Upper lobe of right lung (tissue), 1 donor: ENCODE measurements at places on chromosomes 5 and 9.

DNA sequence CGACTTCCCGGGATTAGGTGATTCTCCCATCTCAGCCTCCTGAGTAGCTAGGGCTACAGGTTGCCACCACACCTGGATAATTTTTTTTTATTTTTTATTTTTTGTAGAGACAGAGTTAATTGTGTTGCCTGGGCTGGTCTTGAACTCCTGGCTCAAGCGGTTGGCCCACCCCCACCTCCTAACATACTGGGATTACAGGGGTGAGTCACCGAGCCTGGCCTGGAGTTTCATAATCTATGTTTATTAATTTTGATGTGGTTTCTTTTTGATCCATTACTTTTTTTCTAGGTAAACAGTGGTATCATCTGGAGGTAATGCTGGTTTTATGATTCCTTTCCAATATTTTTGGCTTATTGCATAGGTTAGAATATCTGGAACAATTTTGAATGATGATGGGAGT lies 54.2 kb downstream of the KIAA1958 start:
- no peak overlapping the region for H3K27ac ChIP-seq
- no peak for DNase-seq
- H3K4me1 ChIP-seq = no peaks in the 10 kb centered on the region
- H3K27me3 ChIP-seq = no peaks in the 10 kb centered on the region
- no peaks in the 10 kb centered on the region for H3K36me3 ChIP-seq

DNA sequence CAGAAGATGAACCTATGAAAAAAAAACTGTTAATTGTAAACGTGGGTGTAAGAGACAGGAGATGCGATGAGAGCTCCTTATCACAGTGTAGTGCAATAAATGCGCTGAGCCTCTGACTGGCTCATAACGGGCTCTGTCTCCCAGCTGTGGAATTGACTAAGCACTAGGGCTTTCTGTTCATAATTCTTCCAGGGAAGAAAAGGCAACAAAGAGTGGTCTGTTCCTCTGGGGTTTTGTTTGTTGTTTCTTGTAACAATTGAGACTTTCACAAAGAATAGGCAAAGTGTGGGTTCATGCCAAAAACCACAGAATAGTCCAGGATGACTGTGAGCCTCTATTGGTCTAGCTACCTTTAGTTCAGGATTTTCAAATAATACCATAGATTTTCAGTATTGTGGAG lies 39.4 kb downstream of the UBE2QL1 start:
- no peaks in the 10 kb centered on the region for H3K36me3 ChIP-seq
- H3K27ac ChIP-seq = no peak overlapping the region
- peaks cover 6% of the 10 kb centered on the region for H3K27me3 ChIP-seq
- H3K4me3 ChIP-seq = no peak overlapping the region
- no peak for DNase-seq

GRCh38 chr5:142364251-142365145 lies 39.7 kb upstream of the SPRY4 start:
- no peak for DNase-seq
- H3K4me3 ChIP-seq = no peak overlapping the region
- H3K36me3 ChIP-seq = no peaks in the 10 kb centered on the region
- peak overlapping the region; percentile 75 for H3K27ac ChIP-seq

DNA sequence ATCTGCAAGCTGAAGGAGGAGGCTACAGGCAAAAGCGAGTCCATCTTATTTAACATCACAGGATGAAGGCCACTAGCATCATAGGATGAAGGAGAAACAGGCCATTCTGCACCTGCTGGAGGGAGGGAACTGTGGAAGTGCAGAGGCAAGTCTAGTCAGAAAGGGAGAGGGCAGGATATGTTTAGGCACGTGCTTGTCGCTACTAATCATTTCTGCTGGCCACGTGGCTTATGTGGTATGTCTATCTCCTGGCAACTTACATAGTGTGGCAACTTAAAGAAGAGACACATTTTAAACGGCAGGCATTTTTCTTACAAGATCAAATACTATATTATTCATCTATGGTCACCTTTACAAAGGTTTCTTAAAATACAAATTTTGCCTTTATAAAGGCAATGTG lies 74.0 kb downstream of the GNAQ start:
- no peak overlapping the region for H3K4me3 ChIP-seq
- no peak overlapping the region for H3K27ac ChIP-seq
- H3K36me3 ChIP-seq = no peaks in the 10 kb centered on the region
- peaks cover 60% of the 10 kb centered on the region for H3K4me1 ChIP-seq

GRCh38 chr9:1120500-1121165 lies 70.5 kb downstream of the DMRT2 start:
- H3K4me3 ChIP-seq = no peak overlapping the region
- H3K27me3 ChIP-seq = no peaks in the 10 kb centered on the region
- no peaks in the 10 kb centered on the region for H3K4me1 ChIP-seq
- no peak for DNase-seq
- H3K27ac ChIP-seq = no peak overlapping the region

GRCh38 chr5:169696621-169697510 lies 59.8 kb downstream of the DOCK2 start:
- H3K36me3 ChIP-seq = peaks cover 32% of the 10 kb centered on the region
- H3K4me3 ChIP-seq = no peak overlapping the region
- no peak overlapping the region for H3K27ac ChIP-seq
- no peaks in the 10 kb centered on the region for H3K27me3 ChIP-seq

- H3K4me3 ChIP-seq = no peak overlapping the region
- no peak for DNase-seq
- no peaks in the 10 kb centered on the region for H3K27me3 ChIP-seq
- H3K4me1 ChIP-seq = no peaks in the 10 kb centered on the region
- H3K27ac ChIP-seq = no peak overlapping the region
These were observed 38.2 kb downstream of the HMHB1 start for GRCh38 chr5:143850050-143850683.

GRCh38 chr9:121304707-121305106 lies 36.7 kb downstream of the GSN start:
- peaks cover 75% of the 10 kb centered on the region for H3K36me3 ChIP-seq
- no peak for DNase-seq
- no peaks in the 10 kb centered on the region for H3K27me3 ChIP-seq
- no peak overlapping the region for H3K27ac ChIP-seq

DNA sequence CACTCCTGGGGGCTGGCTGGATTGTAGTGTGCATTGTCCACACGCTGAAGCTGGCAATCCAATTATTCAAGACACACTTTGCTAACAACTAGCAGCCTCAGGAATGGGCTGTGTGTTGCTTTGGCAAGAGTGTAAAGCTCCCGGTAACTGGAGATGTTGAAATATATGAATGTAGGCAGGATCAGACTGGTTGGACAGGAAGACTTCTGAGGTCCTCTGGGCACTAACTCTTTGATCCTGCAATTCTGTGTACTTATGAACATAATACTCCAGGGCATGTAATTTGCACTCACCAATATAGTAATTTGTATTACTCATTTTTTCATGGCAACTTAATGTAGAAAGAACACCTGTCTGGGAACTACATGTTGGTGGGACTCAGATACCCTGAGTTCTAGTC lies 106.7 kb upstream of the SLC28A3 start:
- H3K27me3 ChIP-seq = no peaks in the 10 kb centered on the region
- no peak for DNase-seq
- no peaks in the 10 kb centered on the region for H3K4me1 ChIP-seq
- H3K36me3 ChIP-seq = no peaks in the 10 kb centered on the region
- no peak overlapping the region for H3K27ac ChIP-seq

DNA sequence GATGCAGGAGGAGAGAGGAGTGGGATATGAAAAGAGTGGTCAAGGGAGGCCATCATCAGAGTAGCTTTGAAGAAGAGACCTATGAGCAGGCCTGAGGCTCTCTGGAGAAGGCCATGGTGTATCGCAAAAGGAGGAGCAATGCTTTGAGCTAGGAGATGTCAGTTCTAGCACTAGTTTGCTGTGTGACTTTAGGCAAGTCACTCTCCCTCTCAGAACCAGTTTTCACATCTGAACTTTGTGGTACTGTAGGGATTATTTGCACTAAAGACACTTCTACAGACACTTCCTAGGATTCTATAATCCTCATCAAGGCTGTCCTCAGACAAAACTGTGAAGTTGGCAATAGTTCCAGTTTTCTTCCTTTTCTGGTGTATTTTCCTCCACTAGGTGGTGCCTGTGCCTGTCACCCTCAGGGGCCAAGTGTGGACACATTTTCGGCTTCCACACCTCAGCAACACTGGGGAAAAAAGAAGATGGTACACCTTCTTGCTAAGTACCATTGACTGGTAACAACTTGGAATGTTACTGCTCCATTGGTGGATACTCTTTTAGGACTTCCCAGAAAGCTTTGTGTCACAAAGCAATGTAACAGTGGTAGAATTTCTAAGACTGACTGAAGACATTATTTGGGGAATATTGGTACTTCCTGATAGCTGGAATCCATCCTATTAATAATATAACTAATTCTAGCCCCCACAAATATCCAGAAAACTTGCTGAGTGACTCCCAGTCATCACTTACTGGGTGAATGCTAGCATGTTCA lies 9.9 kb downstream of the PAPPA start:
- DNase-seq = no peak
- H3K36me3 ChIP-seq = no peaks in the 10 kb centered on the region
- H3K27me3 ChIP-seq = no peaks in the 10 kb centered on the region
- no peak overlapping the region for H3K27ac ChIP-seq
- H3K4me3 ChIP-seq = no peak overlapping the region

DNA sequence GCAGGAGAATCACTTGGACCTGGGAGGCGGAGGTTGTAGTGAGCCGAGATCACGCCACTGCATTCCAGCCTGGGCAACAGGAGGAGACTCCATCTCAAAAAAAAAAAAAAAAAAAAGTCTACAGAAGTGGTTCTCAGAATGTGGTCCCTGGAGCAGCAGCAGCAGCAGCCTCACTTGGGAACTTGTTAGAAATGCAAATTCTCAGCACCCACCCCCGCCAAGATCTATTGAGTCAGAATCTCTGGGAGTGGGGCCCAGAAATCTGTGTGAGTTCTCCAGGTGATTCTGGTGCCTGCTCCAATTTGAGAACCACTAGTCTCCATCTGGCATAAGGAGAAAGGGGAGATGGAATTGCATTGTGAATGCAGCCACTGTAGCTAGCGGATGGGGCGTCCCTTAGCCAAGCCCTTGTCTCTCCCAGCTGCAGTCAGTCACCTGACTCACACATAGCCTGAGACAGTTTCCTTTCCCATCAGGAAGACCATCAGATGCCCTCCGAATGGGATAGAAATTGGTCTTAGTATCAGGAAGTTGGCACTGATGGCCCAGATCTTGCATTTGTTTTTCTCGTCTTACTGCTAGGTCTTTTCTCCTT lies 12.2 kb upstream of the PTCH1 start:
- no peaks in the 10 kb centered on the region for H3K4me1 ChIP-seq
- no peak overlapping the region for H3K4me3 ChIP-seq
- DNase-seq = no peak
- no peaks in the 10 kb centered on the region for H3K36me3 ChIP-seq
- H3K27ac ChIP-seq = no peak overlapping the region

- no peak for DNase-seq
- H3K27ac ChIP-seq = no peak overlapping the region
- H3K36me3 ChIP-seq = peaks cover 91% of the 10 kb centered on the region
- no peaks in the 10 kb centered on the region for H3K27me3 ChIP-seq
These were observed 65.5 kb upstream of the POU4F3 start for GRCh38 chr5:146273109-146273508.

DNA sequence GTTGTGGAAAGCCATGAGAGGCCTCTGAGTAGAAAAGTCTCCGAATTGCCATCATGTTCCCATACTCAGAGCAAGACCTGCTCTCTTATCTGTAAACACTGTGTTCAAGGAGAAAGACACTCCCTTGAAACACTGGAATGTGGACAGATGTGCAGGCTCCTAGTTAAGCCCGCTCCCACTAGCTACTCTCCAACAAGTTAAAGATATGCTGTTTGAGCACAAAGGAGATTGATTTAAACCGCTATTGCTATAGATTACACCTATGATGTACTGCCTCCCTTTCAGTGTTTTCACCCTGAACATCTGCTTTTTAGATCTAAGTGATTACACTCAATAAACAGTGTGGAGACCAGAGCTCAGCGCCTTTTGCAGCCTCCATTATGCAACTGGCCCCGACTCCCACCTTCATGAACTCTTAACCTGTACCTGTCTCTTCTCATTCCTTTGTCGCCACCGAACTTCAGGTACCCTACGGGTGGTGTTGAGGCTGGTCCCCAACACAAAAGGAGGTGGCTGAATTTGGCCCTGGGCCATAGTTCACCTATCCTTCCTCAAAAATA lies 47.5 kb downstream of the TMEM245 start:
- H3K36me3 ChIP-seq = peaks cover 70% of the 10 kb centered on the region
- DNase-seq = no peak
- no peak overlapping the region for H3K4me3 ChIP-seq

- no peak for DNase-seq
- H3K36me3 ChIP-seq = no peaks in the 10 kb centered on the region
- no peaks in the 10 kb centered on the region for H3K4me1 ChIP-seq
- no peak overlapping the region for H3K27ac ChIP-seq
- H3K4me3 ChIP-seq = no peak overlapping the region
- H3K27me3 ChIP-seq = no peaks in the 10 kb centered on the region
These were observed 251.7 kb downstream of the PIK3R1 start for GRCh38 chr5:68467208-68467607.

DNA sequence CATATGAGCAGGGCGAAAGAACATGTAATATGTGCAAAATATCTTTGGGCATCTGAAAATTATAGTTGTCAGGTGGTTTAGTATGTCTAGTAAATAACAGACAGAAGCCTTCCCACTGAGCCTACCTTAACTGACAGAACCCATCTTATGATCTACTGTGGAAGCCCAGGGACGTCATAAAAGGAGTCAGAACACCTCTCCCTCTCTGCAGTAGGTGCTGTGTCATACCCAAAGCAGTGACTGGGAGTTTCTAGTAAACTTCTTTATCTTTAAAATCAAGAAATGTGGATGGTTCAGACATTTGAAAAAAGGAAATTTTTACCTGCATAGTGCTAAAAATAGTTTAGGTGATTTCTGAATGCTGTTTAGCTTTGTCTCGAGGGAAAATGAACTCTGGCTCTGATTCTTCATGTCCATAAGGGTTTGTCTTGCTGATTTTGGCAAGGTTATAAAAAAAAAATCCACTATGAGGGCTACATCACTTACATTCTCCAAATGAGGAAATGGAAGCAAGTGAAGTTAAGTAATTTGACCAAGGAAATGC lies 104.0 kb downstream of the NUDT12 start:
- H3K4me1 ChIP-seq = no peaks in the 10 kb centered on the region
- H3K4me3 ChIP-seq = no peak overlapping the region
- no peaks in the 10 kb centered on the region for H3K27me3 ChIP-seq
- no peaks in the 10 kb centered on the region for H3K36me3 ChIP-seq
- no peak overlapping the region for H3K27ac ChIP-seq
- no peak for DNase-seq

- peaks cover 13% of the 10 kb centered on the region for H3K4me1 ChIP-seq
- no peak overlapping the region for H3K4me3 ChIP-seq
- DNase-seq = peak; percentile 57
- peaks cover 34% of the 10 kb centered on the region for H3K36me3 ChIP-seq
- H3K27ac ChIP-seq = no peak overlapping the region
These were observed 4.4 kb upstream of the PRR7 start for GRCh38 chr5:177442066-177442826.

- no peak overlapping the region for H3K4me3 ChIP-seq
- H3K4me1 ChIP-seq = no peaks in the 10 kb centered on the region
- DNase-seq = no peak
- no peak overlapping the region for H3K27ac ChIP-seq
These were observed 198.3 kb downstream of the FER start for GRCh38 chr5:108946008-108946407.

GRCh38 chr5:54285686-54286085 lies 24.7 kb downstream of the ARL15 start:
- H3K4me3 ChIP-seq = no peak overlapping the region
- no peaks in the 10 kb centered on the region for H3K4me1 ChIP-seq
- no peak for DNase-seq
- no peaks in the 10 kb centered on the region for H3K27me3 ChIP-seq
- no peaks in the 10 kb centered on the region for H3K36me3 ChIP-seq
